ENCODE measurements at places on chromosomes 13 and 19.

DNA sequence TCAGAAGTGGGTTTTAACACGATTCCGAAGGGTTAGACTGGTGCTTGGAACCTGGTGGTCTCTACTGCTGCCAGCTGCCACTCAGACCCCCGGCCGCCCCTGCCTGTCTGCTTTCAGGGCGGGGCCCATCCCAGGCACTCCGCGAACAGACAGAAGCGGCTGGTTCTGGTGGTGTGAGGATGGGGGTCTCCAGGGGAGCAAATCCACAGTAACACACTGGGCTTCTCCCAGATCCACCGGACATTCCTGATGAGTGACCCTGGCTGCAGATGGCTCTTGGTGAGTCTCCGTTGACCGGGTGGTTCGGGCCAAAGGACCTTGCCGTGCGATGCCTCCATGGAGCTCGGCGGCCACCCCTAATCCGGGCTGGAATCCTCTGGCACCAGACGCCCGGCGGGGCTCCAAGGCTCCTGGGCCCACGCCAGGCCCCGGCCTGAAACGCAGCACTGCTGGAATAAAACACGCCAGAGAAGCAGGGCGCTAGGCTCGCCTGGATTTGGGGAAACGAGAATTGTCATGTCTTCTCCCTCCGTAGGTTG is 2.1 kb upstream of the PTBP1 start:
- no peak for DNase-seq

- DNase-seq: no peak
Measured at GRCh38 chr19:10018786-10019185, 5.5 kb downstream of the RDH8 start.

DNA sequence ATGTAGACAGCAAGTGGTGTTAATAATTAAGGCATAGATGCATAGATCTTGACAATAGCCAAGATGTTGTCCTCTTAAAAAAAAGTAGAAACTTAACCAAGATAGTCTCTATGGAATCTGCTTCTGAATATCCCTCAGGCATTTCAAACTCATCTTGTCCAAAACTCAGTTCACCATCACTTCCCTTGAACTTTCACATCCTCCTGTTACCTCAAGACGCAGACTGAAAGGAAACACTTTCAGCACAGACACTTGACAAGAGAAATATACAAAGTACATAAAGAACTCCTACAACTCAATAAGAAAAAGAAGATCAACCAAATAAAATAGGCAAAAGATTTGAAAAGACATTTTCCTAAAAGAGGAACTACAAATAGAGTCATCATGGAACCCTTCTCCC is 451.1 kb downstream of the FOXO1 start:
- DNase-seq: no peak

DNA sequence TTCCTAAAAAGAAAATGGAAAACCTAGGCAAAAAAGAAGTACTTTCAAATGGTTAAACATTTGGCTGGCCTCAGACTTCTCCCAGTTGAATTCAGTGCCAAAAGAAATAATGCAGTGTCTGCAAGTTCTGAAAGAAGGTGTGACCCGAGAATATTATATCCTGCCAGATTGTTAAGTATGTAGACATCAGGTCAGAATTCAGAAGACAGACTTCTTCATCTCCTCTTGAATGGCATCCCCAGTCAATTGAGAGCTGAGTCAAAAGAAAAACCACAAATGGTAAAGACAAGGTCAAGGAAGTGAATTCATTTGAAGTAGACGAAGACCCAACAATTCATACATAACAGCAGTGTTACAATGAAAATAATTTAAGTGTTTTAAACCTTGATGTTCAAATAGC is 194.5 kb downstream of the NBEA start:
- DNase-seq: no peak

DNA sequence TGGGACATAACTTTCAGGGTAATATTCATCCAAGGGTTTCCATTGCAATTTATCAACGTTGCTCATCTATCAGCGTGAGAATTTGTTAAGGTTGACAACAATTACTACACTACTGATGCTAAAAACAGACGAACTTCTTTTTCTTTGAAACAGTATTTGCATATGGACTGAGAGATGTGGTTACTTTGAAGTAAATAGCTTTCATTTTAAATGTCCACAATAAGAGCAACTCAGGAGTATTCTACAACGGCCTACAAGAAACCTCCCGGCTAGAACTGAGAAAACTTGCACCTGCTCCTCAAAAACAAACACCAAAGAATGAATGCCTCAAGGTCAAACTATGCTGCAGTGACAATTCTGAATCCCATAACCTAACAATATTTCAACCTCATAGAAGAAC is 238.4 kb downstream of the IRS2 start:
- no peak for DNase-seq

- DNase-seq: no peak
Measured at GRCh38 chr13:77696006-77696878, 1.2 kb upstream of the SLAIN1 start.

DNA sequence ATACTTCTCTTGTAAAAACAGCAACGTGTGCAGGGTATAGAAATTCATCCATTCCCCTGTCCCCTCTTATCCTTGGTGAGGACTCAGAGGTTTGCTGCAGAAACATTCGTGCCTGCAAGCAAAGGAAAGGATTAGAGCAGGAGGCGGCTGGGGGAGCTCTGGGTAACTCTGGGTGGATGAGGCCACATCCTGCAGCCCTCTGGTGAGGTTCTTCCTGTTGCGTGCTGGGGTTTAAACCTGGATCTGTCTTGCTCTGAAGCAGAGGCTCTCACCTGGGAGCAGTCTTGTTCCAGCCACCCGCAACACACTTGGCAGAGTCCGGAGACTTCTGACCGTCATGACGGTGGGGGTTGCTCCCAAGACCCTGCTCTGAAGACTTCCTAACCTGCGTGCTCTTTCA is 69.2 kb downstream of the ATP11A start:
- DNase-seq: no peak

DNA sequence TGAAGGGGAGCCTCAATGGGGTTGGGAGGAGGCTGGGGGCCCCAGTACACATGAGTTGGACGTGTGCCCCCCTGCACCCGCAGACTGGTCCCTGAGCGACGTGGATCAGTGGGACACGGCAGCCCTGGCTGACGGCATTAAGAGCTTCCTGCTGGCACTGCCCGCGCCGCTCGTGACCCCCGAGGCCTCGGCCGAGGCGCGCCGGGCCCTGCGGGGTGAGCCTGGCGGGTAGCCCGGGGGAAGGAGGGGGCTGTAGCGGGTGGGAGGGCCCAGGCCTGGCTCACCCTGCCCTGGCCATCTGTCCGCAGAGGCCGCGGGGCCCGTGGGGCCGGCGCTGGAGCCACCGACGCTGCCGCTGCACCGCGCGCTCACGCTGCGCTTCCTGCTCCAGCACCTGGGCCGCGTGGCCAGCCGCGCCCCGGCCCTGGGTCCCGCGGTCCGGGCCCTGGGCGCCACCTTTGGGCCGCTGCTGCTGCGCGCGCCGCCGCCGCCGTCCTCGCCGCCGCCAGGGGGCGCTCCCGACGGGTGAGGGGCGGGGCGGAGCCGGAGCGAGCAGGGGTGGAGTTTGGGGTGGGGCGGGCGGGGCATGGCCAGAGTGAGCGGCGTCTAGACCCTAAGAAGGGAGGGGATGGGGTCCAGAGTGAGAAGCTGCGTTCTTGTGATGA is 8.1 kb downstream of the PIK3R2 start:
- peak; percentile 97 for DNase-seq

DNA sequence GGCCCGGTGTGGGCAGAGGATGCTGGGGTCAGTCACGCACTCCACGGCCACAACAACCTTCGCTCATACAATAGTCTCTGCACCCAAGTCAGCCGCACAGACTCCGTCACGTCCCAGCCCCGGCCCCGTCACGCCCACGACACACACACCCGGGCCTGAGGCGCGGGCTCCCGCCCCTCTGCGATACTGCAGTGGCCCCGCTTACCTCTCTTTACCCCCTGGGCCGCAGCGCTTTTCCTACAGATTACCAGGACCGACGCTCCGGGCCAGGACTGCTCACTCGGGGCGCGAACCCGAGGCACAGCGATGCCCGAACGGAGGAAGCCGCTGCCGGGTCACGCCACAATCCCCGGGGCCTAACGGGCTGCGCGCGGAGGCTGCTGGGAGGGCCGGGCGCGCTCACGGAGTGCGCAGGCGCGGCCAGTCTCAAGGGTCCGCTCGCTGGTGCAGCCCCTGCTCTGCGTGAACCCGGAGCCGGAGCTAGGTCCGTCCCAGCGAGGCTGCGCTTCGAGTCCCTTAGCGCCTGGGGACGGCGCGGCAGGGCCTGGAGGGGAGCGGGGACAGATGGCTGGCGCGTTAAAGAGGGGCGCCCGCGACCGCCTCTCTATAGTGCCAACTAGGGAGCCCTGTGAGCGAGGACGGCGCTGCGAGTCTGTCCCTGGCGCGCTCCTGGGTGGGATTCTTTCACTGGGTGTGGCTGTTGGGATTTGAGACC is at the start of gene ZFP82:
TSS of gene ZFP82 (minus strand) at position 358 of the 715 bp plus-strand sequence. CDS start 8,855 bp downstream, outside the sequence.
- peak; percentile 90 for DNase-seq

DNA sequence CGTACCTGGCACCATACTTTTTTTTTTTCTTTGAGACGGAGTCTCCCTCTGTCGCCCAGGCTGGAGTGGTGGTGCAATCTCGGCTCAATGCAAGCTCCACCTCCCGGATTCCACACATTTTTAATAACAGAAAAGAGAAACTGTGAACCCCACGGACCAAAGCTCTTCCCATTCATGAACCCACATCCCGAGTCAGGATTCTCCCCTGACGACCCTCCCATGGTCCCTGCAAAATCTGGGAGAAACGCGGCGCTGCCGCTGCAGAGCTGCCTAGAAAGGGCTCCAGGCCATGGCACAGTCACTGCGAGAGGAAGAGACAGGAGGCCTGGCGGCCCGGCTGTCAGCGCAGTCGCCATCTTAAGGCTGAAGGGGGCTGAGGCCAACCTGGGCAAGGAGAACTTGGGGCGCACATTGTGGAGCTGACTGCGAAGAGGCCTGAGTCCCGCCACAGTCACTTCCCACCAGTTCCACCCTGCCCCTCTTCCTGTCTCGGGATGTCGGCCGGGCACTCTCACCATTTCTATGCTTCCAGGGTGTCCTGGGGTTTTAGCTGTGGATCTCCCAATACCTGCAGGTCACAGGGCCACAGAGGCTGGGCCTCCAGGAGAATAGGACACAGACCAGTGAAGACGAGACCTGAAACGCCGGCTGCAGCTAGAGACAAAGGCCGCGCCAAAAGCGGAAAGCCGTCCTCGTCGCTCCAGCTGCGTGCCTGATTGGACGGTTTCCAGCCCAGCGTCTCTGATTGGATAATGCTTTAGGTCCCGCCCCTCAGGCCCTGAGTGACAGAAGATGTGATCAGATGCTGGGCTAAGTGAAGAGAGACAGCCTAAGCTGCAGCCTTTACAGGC is 71.0 kb downstream of the ZNF486 start:
- DNase-seq: peak; percentile 91

DNA sequence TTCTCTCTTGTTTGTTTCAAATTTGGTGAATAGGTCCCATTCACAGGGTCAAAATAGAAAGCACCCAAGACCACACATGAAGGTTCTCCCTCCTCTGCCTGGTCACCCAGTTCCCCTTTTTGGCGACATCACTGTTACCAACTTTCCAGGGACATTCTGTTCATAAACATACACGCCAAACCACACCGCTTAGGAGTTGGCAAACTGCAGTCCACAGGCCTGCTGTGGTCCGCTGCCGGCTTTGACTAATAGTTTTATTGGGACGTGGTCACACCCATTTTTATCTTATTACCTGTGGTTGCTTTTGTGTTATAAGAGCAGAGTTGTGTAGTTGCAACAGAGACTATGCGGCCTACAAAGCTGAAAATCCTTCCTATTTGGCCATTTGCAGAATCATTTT is 24.2 kb downstream of the UHRF1 start:
- DNase-seq: no peak

- DNase-seq: peak; percentile 35
Measured at GRCh38 chr13:112446347-112446861, 70.2 kb downstream of the SPACA7 start.

GRCh38 chr19:51978882-51979281 is 7.8 kb downstream of the ZNF350 start:
- DNase-seq: no peak

DNA sequence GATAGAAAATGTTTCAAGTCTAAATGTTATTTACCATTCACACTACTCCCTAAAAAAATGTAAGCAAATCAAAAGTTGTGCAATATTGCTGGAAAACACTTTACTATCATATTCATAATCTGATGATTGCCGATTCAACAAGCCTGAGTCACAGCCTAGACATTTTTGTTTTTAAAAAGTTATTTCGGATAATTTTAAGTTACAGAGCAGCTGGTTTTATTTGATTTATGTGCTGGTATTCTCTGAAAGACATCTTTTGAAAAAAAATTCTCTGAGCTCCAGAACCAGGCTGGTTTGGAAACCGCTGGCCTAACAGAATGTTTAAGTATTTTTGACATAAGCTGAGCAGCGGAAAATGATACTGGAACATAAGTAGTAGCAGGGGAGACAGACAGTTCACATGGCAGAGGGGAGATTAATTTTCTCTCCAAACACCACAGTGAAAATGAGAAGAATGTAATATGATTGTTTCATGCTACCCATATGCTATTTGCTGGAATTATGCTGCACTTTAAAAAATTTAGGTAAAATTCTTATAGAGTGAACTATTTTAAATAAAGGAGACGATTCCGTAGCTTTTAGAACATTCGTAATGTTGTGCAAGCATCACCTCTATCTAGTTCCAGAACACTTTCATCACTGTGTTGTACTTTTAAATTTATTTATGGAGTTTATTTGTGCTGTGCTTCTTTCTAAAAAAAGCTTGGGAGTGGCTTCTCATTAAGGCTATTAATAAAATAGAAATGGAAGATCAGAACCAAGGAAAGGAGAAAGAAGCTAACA is 36.1 kb downstream of the TBC1D4 start:
- DNase-seq: no peak

DNA sequence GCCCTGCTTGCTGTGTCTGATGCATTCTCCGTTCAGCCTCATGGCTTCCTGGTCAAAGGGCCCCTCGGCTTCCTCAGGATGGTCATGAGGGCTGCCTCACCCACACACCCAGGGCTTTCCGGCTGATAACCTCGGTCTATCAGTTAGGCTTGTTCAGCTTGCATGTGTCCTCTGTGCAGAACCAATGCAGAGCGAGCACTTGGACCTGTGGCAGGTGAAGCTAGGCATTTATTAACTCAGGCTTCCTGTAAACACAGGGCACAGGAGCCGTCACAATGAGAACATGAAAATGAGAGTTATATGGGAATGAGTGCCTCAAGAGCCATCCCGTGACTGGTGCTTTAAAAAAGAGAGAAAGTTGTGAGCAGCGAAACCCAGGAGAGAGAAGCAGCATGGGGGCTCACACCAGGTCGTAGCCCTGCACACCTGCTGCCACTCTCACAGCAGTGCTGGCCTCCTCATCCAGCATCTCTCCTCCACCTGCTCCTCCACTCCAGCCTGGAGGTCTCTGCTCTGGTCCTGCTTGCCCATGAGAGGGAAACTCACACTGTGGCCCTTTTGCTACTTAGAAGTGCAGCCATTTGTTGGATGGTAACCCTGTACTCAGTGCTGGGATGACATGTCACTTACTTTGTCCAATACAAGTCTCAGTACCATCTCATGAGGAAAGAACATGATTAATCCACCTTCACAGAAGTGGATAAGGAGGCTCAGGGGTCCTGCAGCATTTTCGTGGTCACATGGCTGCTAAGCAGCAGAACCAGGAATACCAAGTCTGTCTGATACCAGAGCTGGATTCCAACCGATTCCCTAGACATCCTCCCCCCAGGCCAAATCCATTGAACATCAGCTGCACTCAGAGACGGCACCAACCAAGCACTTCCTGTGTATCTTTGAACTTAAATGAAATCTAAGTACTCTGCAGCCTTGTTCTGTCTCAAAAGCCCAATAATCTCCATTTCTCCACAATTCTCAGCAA is 50.5 kb upstream of the IRS2 start:
- DNase-seq: no peak

- no peak for DNase-seq
Measured at GRCh38 chr13:101845245-101846020, 393.0 kb downstream of the ITGBL1 start.

- DNase-seq: no peak
Measured at GRCh38 chr19:34393031-34393430, 11.2 kb upstream of the PDCD2L start.

- DNase-seq: no peak
Measured at GRCh38 chr13:48066310-48066989, 28.5 kb downstream of the MED4 start.

All from activated CD8-positive, alpha-beta memory T cell treated with anti-CD3 and anti-CD28 coated beads, Interleukin-2, amount 50 U/mL, for 48 hours (primary cell).